Fibroblast of skin of left quadriceps (primary cell): ENCODE measurements at places on chromosomes 13 and 19.

DNA sequence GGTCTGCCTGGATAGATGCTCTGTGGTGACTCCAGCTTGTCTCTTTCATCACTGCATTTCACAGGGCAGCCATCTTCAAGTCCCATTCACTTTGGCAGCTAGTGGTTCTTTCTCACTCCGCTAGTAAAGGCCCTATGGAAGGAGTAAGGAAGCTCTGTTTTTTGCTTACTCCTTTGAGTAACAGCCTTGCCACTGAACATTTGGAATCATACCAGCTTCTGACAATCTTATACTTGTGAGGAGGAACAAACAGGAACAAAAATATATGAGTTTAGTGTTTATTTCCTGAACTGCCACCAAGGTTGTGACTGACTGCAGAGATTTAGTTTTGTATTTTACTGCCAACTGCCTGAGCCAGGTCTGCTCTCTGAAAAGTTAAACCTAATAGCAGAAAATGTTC, 38.7 kb downstream of the KCTD4 start:
- no peak for DNase-seq

GRCh38 chr19:20078581-20079031, 806 bp downstream of the ZNF90 start:
- peak; percentile 3 for DNase-seq

GRCh38 chr19:39212375-39212742, 8.3 kb upstream of the SYCN start:
- no peak for DNase-seq

DNA sequence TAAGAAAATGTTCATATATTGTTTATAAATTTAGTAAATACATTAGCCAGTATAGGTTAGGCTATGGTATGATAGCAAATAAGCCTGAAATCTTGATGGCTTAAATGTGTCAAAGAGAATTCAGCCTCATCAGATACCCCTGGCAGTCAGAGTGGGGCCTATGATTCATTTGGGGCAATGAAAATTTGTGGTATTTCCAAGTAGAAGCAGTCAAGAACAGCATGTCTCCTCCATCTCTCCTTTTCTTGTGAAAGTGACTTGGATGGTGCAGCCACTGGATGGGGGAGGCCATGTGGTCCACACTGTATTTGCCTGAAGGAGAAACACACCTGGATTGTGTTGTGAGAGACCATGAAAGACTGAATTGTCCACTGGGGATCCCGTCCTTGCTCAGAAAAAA, 82.7 kb downstream of the DLEU7 start:
- no peak for DNase-seq

- DNase-seq, result no peak
These were observed 576.9 kb downstream of the IRS2 start for GRCh38 chr13:109209526-109209925.

- DNase-seq, result no peak
These were observed 21.8 kb downstream of the NOSIP start for GRCh38 chr19:49558591-49558990.

DNA sequence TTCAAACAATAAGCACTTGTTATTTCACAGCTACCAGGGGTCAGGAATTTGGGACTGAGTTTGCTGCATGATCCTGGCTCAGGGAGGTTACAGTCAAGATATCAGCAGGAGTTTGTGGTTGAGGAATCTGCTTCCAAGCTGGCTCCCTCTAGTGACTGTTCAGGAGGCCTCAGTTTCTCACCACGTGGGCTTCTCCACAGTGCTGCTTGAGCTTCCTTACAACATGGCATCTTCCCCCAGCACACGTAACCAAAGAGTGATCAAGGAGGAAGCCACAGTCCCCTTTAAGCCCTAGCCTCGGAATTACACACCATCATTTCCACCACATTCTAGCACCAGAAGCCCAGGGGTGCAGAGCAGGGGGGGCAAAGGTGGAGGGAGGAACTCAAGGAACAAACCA, 28.8 kb downstream of the CELF5 start:
- DNase-seq, result no peak

GRCh38 chr13:27489456-27489855, 39.1 kb upstream of the MTIF3 start:
- no peak for DNase-seq

DNA sequence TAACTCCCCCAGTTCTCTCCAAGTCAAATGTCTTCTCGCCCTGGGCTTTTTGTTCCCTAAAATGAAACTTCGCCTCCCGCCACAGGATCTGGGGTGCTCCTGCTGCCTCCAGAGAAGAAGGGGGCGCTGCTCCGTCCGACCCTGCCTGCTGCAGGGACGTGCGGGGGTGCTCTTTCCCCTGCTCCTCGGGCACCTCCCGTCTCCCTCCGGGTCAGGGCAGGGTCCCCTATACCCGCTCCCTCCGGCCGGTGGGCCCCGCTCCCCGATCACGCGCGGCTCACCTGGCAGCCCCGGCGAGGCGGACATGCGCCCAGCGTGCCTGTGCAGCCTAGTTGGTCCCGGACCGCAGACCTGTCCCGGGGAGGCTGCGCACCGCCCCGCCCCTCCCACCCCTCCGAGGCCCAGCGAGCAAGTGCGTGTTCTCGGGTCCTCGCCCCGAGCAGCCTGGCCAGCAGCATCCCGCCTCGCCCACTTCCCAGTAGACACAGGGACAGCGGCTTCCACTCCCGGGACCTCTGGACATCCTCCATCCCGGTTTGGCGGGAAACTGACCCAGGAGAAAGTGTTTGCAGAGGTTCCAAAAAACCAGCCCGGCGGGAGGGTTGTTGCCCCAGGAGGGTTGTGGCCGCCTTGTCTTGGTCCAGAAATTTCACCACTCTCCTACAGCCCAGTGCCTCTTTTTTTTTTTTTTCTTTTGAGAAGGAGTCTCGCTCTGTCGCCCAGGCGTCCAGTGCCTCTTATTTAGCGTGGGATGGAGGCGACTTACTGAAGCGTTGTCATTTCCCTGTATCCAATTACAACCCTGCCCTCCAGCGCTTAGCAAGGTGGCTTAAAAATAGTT, at the start of gene OXGR1:
Gene OXGR1 (minus strand): TSS at position 460 of the 841 bp plus-strand sequence. CDS start 6,717 bp downstream, outside the sequence.
- no peak for DNase-seq

- DNase-seq, result no peak
These were observed 59.7 kb downstream of the SIPA1L3 start for GRCh38 chr19:37966662-37967231.

DNA sequence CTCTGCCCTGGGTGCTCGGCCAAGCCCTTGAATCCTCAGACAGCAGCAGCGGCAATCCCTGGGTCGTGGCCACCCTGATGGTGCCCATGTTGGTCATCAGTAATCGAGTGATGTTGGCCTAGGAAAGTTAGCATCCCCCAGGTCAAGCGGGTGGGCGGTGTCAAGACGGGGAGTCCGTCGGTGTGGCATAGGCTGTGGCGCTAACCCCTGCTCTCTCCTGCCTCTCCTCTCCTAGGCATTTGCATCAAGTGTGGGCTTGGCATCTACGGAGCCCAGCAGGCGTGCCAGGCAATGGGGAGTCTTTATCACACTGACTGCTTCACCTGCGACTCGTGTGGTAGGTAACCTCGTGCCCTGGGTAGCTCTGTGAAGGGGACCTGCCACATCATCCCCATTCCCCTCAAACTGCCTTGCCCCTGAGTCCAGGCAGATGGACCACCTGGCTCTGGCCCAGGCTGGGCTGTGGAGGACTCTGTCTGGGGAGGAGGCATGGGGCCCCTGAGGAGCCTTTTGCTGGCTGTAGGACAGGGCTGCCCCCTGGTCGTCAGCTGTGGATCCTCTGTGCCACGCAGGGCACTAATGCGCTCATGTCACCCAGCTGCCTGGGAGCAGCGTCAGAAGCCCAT, 8.7 kb downstream of the WTIP start:
- no peak for DNase-seq

GRCh38 chr13:50584856-50585580, 258.5 kb downstream of the DLEU7 start:
- DNase-seq, result peak; percentile 78

- DNase-seq, result no peak
These were observed 5.0 kb downstream of the MLLT1 start for GRCh38 chr19:6274756-6275155.

DNA sequence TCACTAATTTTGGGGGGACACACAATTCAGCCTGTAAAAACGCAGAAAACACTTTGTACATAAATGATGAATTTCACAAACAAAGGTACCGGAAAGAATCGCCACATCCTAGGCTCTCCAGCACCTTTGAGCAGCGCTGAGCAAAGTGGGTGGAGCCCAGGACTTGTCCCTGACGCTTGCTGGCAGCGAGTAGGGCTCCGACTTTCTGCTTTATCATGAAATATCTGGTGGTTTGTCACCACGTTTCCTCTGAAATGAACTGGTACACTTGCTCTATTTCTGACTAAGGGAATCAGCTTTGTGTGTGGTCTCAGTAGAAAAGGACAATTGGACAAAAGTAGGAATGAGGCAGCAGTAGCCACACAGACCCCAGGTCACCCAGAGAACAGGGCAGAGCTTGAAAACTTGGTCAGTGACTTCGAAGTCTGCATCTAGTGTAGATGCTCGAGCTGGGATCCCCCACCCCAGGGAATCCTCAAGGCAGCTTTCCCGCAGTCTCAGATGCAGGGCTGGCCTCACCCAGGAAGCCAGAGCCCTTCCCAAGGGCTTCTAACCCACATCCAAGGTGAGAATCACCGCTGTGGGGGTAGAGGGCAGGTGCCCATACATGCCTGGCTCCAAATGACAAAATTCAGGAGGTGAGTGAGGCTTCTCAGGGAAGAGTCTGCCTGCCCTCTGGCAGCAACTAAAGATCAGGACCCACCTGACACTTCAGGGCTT, 85.3 kb upstream of the SOX1 start:
- no peak for DNase-seq

GRCh38 chr13:110221406-110222117, 85.4 kb downstream of the COL4A1 start:
- DNase-seq, result no peak

- DNase-seq, result no peak
These were observed 27.7 kb upstream of the UBL3 start for GRCh38 chr13:29878101-29878500.

GRCh38 chr19:632579-633067, 714 bp downstream of the POLRMT start:
- no peak for DNase-seq

DNA sequence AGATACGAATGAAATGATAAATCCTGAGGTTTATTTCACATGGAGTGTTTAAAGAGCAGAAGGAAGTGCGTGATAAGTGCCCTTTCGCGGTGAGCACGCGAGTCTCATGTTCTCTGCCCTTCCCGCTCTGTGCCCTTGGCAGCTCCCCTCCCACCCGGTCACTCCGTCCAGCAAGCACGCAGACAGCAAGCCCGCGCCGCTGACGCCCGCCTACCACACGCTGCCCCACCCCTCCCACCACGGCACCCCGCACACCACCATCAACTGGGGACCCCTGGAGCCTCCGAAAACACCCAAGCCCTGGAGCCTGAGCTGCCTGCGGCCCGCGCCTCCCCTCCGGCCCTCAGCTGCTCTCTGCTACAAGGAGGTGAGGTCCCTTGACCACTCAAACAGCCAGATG, 37.4 kb upstream of the TEX29 start:
- DNase-seq, result no peak

DNA sequence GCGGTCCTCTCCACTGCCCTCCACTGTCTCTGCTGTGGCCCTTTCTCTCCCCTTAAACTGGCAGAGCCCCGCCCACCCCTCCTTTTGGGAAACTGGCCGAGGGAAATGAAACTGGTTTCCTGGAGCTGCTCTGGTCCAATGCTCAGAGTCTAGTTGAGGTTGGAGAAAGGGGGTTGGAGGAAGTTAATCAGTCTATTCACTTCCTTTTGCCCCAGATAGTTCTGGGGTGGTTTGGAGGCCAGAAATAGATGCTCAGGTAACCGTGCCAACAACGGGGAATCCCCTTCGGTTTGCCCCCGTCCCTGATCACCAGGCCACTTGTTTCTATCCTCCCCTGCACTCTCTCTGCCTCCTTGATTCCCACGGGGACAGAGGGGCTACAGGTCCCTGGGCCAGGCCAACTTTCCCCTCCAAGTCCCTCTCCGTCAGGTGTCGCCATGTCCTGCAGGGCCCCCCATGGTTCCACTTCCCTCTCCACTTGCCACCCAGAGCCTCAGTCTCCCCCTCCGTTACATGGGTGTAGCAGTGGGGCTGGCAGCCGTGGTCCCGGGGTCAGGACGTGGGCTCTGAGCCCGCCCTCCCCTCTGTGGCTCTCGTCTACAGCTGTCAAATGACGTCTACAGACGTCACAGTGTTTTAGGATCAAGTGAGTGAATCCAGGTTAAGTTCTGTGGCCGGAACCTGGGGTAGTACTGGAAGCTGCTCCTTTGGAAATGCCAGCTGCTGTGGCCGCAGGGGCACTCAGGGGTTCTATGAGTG, at the start of gene IL4I1:
Gene IL4I1 (minus strand): TSS at position 25 of the 759 bp plus-strand sequence. CDS start 727 bp downstream, outside the sequence.
- no peak for DNase-seq

- DNase-seq, result no peak
These were observed 29.1 kb downstream of the PAK4 start for GRCh38 chr19:39154629-39155100.

DNA sequence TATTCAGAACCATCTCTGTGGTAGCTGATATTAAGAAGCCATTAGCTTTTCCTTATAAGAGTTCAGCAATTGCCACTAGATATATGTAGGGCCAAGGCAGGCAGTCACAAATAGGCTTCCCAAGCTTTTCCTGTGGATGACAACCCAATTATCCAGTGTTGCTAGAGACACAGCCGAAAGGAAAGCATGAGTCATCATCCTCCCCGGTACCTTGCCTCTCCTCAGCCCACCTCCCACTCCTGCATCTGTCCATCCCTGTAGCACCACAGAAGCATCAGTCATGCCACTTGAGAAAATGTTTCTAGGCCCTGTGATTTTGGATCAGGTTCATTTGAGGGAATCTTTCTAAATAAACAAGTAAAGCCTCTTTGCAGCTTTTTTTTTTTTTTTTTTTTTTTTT, 204.3 kb downstream of the DNAJC15 start:
- DNase-seq, result no peak

- no peak for DNase-seq
These were observed 3.8 kb upstream of the IL17D start for GRCh38 chr13:20699715-20700114.

- DNase-seq, result no peak
These were observed 77.1 kb downstream of the DNAJC3 start for GRCh38 chr13:95754069-95754468.

DNA sequence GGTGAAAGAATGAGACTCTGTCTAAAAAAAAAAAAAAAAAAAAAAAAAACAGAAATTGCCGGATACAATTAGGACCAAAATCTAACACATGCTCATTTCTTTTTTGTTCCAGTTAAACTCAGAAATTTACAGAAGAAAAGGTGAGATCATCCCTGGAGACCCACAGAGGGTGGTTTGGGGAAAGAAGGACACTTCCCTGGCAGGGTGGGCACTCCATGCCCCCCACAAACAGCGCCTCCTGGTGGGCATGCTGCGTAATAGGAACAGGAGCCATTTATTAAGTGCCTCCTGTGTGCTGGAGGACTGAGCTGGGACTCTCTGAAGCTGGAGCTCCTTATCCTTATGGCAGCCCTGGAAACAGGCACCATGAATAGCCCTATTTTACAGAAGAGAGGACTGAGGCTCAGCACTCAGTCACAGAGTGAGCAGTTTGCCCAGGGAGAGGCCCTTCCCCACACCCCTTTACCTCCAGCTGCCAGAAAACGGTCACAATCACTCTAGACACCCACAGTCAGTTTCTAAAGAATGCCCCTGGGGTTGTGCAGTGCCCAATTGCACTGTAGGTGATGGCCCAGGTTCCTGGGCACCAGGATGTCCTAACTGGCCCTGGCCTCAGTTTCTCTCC, 10.1 kb downstream of the C19orf38 start:
- DNase-seq, result no peak
